ENCODE measurements at places on chromosomes 6 and 20.
A peak's percentile ranks its signal among the peaks of the same experiment; 100 is the strongest.

DNA sequence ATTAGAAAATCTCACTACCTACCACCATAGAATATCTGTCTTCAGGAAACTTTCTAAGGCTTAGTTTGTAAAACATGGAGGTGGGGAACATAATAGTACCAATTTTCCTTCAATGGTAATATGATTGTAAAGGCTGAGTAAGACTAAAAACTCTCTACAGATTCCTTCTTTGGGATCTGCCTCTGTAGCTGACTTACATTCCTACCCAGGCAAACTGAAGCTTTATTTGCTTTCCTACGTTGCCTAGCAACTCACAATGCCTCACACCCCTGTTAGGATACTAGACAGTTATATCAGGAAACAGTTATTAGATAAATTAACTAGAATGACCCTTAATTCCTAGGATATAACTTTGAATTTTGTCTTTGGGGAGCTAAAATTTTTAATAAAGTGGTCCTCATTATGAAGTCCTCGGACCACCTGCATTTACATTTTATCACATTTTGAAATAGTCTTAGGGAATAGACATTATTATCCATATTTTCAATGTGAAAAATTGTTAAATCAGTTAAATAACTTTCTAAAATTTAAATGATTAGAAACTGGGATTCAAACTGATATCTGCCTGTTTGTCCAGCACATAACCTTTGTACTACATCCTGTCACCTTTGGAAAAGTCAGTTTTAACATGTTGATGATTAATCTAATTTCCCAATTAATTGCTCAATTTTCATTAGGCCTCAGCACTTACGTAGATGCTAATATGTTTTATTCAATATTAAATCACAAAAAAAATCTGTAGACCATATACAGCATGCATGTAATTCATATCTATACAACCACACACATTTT is 591.4 kb downstream of the RNF144B start:
- no peak for DNase-seq

DNA sequence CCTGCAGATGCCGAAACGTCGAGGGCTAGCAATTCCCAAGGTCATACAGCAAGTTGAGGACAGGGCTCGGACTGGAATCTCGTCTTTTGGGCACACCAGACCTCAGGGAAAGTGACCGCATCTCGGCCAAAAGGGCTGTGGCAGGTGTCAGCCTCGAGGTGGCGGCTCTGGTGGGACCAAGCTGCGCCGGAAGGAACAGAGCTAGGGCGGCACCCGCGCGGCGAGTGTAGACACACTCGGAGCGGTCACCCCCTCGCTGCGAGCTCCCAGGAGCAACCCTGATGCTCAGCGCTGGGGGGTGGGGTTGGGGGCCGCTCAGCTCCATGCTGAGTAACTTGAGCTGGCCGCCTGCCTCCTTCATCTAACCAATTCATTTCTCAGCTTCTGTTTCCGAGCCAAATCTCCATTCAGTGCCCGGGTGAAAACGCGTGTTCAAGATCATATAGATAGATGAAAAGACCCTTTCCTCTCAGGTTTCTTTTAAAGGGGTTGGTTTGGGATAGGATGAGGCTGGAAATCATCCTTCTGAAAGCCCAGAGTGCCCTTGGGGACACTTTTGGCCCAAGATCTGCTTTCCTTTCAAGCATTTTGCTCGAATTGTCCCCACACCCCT is 2.2 kb upstream of the TUBB2B start:
- no peak for DNase-seq

DNA sequence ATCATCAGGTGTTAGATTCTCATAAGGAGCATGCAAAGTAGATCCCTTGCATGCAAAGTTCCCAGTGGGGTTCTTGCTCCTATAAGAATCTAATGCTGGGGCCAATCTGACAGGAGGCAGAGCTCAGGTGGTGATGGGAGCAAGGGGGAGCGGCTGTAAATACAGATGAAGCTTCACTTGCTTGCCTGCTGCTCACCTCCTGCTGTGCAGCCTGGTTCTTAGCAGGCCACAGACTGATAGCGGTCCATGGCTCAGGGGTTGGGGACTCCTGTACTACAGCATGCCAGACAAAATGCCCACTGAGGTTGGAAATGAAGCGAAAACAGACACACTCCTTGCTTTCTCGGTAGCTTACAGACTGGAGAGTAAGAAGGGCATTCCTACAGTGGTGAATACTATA is 386.8 kb downstream of the PLCB1 start:
- DNase-seq: no peak

DNA sequence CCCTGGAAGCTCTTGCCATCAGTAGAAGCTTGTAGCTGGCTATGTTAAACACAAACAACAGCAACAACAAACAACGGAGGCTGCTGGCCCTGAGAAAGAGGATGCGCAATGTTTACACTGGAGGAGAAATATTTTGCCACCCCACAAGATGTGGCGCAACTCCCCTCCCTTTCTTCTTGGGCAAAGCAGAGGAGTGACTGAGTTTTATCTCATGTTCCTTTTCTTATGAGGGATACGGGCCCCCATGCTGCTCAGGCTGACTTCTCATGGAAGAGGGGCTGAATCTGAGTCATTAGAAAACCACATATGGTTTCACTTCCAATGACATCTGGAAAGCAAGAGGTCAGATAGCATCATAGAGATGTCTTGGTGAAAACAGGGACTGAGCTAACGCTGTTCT is 75.9 kb upstream of the HDDC2 start:
- DNase-seq: no peak

- no peak for DNase-seq
These were observed 102.8 kb upstream of the BEND3 start for GRCh38 chr6:107218142-107218541.

DNA sequence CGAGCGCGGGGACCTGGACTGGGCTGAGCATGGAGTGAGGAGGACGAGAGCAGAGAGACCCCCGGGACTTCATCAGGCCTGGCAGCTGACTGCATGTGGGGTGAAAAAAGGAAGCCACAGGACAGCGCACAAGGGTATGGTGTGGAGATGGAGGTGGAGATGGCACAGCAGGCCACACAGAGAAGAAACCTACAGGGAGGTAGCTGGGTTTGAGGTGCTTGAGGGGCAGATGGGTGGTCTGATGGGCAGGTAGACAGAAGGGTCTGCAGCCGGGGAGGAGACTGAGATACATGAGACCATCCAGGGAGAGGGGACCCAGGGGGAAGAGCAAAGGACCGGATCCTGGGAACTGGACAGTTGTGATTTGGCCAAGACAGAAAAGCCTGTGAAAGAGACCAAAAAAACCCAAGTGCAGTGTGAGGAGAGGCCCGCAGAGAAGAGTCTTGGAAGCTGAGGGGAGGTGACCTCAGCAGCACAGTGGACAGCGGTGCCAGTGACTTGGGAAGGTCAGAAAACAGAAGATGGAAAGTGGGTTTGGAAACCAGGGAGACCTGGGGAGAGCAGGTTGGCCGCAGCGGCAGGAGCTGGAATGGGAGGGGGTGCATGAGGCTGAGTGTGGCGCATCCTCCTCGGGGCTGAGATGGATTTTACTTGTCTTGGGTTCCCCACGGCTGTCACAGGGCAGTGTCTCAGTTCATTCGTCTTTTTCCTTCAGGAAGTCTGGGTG is 5.5 kb downstream of the HLA-DPB1 start:
- no peak for DNase-seq

DNA sequence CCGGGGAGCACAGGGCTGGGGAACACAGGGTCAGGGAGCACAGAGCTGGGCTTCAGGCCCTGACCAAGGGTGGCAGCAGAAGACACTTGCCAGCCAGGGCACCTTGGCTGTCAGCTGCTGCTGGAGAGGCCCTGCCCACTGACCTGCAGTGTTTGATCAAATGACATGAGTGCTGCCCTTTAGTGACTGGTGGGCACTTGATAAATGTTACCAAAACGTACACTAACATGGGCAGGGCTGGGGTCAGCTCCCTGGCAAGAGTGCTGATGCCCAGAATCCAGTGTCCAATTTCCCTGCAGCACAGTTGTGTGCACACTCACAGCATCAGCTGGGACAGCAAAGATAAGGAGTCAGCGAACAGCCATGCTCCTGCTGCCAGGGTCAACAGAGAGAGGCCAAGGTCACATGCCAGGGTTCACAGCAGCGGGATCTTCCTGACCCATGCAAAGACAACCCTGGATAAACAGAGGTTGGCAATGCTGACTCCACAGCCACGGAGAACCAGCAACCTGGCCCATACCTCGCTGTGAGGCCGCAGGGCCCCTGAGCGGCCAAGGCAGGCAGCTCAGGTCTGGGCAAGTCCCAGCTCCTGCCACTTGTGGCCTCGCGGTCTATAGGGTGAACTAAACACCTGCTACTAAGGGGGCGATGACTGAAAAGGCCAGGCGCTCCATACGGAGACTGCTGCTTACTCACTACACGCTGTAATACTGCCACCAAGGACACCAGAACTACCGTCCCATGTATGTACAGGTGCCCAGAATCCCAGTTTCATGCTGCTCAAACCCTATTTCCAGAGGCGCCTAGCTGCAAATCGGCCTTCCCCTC is 46.3 kb downstream of the NINL start:
- no peak for DNase-seq

DNA sequence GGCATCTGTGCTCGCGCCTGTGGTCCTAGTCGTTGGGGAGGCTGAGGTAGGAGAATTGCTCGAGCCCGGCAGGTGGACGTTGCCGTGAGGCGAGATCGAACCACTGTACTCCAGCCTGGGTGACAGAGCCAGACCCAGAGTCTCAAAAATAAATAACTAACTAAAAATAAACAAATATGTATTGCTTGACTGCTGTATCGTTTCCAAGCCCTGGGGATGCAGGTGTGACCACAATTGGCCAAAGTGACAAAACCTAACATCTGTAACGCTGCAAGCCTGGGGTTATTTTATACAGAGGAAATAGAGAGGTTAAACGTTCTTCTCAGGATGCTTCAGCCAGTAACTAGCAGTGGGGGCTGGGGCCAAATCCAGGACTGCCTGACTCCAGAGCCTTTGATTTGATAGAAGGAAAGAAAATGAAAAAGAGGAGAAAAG is 1.9 kb upstream of the SRSF3 start:
- no peak for DNase-seq

GRCh38 chr20:19944772-19945459 is 72.2 kb upstream of the NAA20 start:
- DNase-seq: peak; percentile 40

- no peak for DNase-seq
These were observed 19.9 kb downstream of the GZF1 start for GRCh38 chr20:23381876-23382275.

GRCh38 chr6:137264311-137265075 is 45.3 kb upstream of the IFNGR1 start:
- DNase-seq: no peak

DNA sequence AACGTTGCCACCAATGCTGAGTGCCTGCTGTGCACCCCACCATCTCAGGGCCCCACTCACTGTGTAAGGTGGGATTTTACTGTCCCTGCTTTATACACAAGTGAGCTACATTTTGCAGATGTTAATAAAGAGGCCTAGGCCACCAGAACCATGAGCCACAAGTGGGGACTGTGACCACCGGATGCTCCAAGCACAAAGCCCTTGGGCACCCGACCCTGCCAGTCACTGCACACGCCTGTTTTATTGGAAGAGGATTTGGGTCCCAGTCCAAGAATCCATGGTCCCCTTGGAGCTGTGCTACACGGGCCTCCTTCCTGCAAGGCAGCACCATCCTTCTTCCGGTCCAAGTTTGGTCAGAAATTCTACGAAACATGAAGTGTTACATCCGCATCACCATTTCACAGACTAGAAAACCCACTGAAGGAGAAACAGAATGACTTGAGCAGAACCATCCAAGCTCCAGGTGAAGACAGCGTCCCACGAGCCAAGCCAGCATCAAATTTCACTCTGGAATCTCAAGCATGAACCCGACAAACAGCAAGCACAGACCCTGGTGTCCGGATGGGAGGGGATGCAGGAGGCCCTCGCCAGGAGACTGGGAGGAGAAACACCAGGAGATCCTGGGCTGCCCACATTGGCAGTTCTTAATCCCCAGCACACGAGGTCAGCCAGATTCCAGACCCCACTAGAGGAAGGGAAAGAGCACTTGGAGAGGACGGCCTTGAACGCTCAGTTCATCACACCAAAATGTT is 226.9 kb downstream of the DLL1 start:
- DNase-seq: no peak

DNA sequence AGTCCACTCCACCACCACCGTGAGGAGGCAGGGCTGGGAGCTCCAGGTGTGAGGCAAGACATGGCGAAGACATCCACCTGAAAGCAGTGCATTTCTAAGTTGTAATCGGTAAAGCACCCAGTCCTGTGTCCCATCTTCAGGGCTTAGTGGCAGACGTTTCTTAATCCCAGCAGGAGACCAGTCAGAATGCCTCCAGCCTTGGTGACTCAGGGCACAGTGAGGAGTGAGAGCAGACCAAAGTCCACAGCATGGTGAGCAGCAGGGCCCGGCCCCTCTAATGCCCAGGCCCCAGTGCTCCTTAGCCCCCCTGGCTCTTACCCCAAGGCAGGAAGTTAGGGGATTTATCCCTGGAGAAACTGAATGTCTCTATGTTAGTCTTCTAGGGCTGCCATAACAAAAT is 183.9 kb downstream of the SYNDIG1 start:
- no peak for DNase-seq

DNA sequence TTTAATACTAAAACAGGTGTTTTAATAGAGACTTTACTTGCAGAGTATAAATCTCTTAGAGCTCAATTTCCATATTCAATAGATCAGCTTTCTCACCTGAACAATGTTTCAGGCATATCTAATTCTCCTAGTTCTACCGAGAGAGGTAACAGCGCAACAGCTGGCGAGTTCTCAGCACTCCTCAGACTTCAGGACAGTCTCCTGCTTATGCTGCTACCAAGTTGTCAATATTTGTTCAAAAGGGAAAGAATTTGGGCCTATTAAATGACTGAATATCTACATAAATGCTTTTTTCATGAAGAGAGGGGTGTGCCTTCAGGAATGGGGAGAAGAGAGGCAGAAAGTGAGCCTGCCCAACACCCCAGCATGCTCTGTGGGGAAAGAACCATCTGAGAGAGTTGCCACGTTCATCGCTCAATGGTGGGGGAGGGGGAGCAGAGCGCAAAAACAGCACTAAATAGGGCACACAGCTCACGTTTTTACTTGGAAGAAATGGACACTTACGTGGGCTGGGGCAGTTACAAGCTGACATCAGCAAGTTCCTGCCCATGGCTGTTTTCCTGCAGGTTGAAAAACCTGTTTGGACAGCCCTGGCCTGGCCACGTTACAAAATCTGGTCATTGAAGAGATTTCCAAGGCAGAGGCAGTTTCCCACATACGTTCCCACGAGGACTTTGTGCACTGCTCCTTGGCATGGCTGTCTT is 38.0 kb downstream of the EZR start:
- DNase-seq: no peak

- DNase-seq: no peak
These were observed 1.2 kb upstream of the EIF6 start for GRCh38 chr20:35285806-35286076.

GRCh38 chr20:3732327-3733118 is at the start of gene HSPA12B:
Gene HSPA12B (plus strand): TSS chr20:3732685. CDS start chr20:3738675, 5,990 bp downstream.
- DNase-seq: no peak

- DNase-seq: no peak
These were observed 691.5 kb upstream of the POU3F2 start for GRCh38 chr6:98142839-98143238.

DNA sequence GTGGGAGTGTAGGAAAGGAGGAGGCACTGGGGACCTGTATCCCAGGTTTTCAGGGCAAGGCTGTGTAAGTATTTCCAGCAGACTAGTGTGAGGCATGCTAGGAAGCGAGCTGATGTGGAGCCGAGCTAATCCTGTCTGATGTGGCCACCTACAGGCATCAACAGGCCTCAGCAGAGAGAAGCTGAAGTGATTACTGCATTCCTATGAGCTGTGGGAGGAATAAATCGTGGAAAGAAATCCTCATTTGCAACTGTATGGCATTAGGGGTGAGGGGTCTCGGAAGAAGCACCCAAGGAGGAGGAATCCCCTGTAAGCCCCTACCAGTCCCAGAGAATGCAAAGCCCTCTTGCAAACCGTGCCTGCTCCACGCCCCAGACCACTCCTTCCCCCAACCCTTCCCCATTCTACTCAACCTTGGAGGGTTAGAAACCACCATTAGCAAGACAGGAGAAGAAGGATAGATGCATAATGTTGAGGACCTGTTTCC is 41.6 kb downstream of the C6orf15 start:
- no peak for DNase-seq
